ENCODE measurements at places on chromosomes 16 and 17. TPM values are rescaled to one million over a fixed set of nuclear protein-coding genes. Genes with fewer than 3 reads are reported as not detected.

GRCh38 chr17:12995896-12996295 lies 21.9 kb downstream of the ELAC2 start:
- H3K4me3 ChIP-seq = no peak overlapping the region
- no peak for DNase-seq
- no peaks in the 10 kb centered on the region for H3K4me1 ChIP-seq
- peaks cover 64% of the 10 kb centered on the region for H3K36me3 ChIP-seq

DNA sequence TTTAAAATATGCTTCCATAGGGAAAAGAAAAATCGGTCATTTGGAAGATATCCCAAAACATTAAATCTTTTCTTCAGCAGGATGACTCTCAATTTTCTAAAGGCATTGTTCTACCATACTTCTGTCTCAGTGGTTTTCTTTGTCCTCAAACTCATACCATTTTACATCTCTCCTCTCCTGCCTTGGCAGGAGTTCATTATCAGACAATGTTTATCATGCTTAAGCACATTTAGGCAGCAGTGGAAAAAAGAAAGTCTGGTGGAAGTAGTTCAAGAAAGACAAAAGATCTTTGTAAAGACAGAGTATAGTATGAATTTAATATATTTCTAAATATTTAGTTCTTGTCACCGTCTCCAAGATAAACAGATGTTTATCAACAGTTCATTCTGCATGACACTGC lies 68.2 kb downstream of the CDK12 start:
- H3K4me1 ChIP-seq = peaks cover 13% of the 10 kb centered on the region
- peaks cover 62% of the 10 kb centered on the region for H3K36me3 ChIP-seq
- H3K4me3 ChIP-seq = no peak overlapping the region

DNA sequence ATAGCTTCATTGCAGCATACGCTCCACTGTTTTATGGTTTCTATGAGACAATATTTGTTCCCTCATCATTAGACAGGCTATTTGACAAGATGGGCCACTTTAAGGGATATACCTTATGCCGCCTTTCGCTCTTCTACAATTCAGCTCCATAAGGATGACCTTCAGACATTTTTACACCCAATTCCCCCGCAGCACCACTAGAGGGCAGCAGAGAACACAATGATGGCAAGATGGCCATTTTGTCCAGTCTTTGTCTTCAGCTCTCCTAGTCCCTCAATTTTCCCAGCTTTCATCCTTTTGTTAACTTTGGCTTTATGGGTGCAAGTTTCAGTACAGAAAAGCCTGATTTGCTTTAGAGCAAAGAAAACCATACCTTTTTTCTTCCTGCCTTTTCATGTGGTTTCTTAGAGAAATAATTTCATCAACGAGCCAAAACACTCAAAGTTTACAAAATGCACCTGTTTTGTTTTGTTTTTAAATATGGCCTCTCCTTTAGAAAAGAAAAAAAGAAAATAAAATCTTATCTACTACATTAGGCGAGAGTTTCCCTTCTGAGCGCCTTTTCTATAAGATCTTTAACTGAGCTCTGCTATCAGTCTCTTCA lies 355.3 kb downstream of the TOX3 start:
- H3K27ac ChIP-seq = no peak overlapping the region
- DNase-seq = peak; percentile 51
- H3K27me3 ChIP-seq = no peaks in the 10 kb centered on the region
- H3K4me1 ChIP-seq = no peaks in the 10 kb centered on the region
- no peak overlapping the region for H3K4me3 ChIP-seq

DNA sequence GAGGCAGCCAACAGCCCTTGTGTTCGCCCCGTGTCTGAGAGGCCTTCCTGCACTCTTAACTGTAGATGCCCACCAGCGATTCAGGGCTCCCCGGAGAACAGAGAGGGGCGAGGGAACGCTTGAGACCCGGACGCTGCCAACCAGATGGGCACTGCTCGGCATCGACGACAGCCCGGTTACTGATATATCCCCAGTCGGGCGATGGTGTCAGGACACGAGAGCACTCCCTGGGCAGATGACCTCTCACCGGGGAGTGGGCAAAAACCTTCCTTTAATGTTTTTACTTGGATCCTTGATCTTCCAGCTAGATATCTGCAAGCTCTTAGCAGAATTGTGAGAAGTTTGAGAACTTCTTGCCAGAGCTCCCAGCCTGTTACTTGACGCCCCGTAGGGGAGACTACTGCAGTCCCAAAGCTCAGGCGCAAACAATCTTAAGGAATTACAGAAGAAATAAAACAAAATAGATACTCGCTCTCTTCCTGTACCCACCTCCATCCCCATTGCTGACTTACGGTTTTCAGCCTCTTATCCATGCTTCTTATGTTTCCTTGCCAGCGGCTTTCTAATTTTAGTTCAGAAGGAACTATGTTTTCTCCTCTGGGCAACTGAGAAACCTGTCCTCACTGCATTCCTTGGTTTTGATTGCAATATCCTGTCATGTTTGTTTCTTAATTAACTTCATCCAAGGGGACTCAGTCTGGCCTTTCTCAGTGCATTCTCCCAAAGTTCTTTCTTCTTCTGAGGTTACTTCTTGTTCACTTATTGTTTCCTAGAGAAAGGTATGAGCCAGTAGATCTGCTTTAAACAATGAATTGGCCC lies 845 bp downstream of the SP2 start:
- peaks cover 42% of the 10 kb centered on the region for H3K4me1 ChIP-seq
- peaks cover 31% of the 10 kb centered on the region for H3K36me3 ChIP-seq
- H3K27me3 ChIP-seq = no peaks in the 10 kb centered on the region
- peak overlapping the region; percentile 91 for H3K4me3 ChIP-seq
- no peak for DNase-seq

DNA sequence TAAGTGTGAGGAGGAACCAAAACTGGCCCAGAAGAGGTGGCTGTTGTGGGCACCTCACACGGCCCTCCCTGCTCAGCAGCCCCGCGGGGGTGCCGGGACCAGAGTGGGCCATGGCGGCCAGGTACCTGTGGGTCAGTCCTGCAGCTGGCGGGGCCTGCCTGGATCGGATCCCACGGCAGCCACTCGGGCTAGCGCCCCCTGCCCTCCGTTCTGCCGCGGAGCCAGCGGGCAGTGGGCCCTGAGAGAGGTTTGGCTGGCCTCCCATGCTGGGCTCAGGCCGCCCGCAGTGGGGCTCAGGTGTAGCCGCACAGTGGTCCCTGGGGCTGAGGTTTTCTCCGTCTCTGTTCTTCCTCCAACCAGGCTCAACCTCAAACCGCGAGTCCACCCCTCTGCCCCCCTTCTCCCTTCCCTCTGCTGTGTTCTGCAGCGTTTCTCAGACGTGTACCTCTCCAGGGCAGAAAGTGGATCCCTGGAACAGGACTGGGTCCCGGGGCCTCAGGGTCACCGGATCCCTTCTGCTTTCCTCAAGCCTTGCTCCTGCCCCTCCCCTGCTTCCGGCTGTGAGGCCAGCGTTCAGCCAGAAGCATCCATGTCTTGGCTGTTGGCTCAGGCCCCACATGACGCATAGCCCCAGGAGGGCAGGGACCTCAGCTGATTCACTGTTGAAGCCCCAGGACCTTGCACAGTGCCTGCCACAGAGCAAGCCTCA lies 28.6 kb upstream of the ITGA3 start:
- no peak overlapping the region for H3K27ac ChIP-seq
- H3K27me3 ChIP-seq = peaks cover 25% of the 10 kb centered on the region
- DNase-seq = no peak
- H3K36me3 ChIP-seq = no peaks in the 10 kb centered on the region

GRCh38 chr17:76709077-76709950 lies 1.5 kb downstream of the MXRA7 start:
- no peak overlapping the region for H3K27ac ChIP-seq
- peaks cover 27% of the 10 kb centered on the region for H3K4me1 ChIP-seq
- no peak for DNase-seq
- H3K27me3 ChIP-seq = peaks cover 9% of the 10 kb centered on the region
- H3K4me3 ChIP-seq = peak overlapping the region; percentile 57

DNA sequence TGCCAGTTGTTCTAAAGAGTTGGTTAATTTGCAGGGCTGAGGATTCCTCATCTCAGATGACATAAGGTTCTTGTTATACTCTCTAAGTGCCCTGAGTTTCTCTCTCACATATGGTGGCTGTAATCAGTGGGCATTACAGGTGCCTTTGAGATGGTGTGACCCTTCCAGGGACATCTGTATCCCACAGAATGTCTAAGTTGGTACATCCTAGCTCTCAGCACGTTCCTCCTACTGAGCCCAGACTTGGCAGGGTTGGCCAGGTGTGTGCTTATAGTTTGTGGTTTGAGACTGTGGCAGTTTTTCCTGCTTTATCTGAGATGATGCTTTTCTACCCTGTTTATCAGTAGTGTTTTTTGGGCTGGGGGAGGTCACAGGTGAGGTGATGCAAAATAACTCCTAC lies 36.3 kb downstream of the SPECC1 start:
- DNase-seq = no peak
- H3K36me3 ChIP-seq = no peaks in the 10 kb centered on the region
- no peak overlapping the region for H3K4me3 ChIP-seq
- H3K27ac ChIP-seq = no peak overlapping the region

DNA sequence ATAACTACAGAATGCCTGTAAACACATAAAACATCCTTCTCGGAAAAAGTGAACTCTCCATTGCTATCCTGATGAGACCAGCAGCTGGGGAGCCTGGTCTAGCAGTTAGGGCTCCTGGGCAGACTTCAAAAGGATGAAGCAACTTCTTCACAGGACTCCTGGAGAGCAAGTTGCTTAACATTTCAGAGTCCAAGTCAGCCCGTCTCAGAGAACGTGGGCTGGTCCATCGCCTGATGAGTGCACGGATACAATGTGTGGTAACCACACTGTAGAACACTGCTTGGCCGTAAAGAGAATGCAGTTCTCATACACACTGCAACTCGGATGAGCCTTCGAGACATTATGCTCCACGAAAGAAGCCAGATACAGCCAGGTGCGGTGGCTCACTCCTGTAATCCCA lies 52.7 kb downstream of the TMEM235 start:
- no peak overlapping the region for H3K4me3 ChIP-seq
- H3K27me3 ChIP-seq = no peaks in the 10 kb centered on the region

DNA sequence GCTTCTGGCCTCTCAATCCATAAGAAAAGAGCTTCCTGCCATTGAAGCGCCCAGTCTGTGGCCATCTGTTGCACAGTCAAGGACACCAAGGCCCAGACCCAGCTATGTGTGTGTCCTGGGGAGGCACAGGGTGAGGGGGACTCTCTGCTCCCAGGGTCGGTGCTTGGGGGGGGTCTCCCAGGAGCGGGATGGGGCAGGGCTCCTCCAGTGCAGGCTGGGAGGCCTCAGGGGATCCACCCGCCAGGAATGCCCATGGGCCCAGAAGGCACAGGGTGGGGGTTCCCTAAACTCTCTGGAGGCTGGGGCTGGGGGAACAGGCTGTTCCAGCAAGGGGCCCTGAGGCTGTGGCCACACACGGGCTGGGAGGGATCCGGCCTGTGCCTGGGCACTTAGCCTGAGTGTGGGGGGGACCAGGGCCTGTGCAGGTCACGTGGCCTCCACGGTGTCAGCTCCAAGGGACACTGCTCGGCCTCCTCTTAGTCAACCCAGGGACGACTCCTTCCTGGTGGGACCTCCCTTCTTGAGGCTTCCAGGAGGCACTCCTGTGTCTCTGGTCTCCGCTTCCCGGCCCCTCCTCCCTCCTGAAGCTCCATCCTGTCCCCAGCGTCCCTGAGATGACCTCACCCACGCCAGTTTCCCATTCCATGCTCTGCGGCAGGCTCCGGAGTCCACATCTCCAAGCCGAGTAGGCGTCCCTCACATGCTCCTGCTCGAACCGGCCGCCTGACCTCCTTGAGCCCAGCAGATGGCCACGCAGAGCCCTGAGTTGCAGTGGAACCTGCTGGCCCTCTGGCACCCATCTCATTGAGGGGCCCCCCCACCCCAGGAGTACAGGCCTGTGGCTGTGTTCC lies 23.1 kb upstream of the BAHCC1 start:
- H3K36me3 ChIP-seq = no peaks in the 10 kb centered on the region
- H3K4me3 ChIP-seq = no peak overlapping the region
- DNase-seq = no peak
- no peaks in the 10 kb centered on the region for H3K4me1 ChIP-seq

DNA sequence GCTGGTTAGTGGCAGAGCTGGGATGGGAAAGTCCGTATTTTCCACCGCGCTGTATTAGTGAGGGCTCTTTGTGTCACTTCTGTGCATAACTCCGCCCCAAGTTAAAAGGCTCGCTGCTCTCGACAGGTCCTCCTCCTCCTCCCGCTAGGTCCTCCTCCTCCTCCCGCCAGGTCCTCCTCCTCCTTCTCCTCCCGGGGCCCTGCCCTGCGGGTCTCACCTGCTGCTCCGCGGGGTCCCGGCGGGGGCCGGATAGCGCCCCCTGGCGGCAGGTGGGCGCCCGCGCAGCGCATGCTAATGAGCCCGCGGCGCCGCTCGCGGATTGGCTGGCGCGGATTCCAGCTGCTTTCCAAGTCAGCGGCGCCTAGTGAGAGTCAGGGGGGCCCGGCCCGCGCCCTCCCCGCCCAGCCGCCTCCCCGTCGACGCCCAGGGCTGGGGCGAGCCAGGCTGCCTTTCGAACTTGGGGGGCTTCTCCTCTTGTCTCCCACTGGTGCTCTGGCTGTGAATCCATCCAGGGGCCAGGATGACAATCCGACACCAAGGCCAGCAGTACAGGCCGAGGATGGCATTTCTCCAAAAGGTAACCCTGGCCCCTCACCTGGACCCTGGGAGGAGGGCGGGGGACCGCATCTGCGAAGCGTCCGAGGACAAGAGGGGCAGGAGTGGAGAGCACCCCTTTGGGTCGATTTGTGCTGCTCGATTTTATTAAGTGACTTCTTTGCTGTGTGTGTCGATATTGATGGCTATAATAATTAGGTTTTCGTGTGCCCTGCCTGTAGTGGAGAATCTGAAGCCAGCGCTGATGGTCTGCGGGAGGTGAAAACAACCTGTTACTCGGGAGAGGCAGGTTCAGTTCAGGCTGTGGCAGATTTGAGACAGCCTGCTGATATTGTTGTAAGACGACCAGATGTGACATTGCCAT lies at the start of gene RGS9:
TSS of gene RGS9 (plus strand) at position 350 of the 919 bp plus-strand sequence. CDS start at position 521, 171 bp downstream.
- no peaks in the 10 kb centered on the region for H3K27me3 ChIP-seq
- peak within 1 kb of the TSS; percentile 41 for H3K27ac ChIP-seq
- H3K4me3 ChIP-seq = peak within 1 kb of the TSS; percentile 84
- H3K4me1 ChIP-seq = peaks cover 51% of the 10 kb centered on the region
- DNase-seq = peak; percentile 90

Gene UNC45B
- total RNA-seq = 0.18 TPM

Gene SPG7
- total RNA-seq = 77.9 TPM

Gene KRT34
- not detected for total RNA-seq

Gene NDE1
- total RNA-seq = 115 TPM

Gene SLC16A13
- total RNA-seq = 28.9 TPM

Gene GP1BA
- total RNA-seq = not detected

Gene PNPO
- total RNA-seq = 25.1 TPM

Data from activated CD4-positive, alpha-beta memory T cell treated with anti-CD3 and anti-CD28 coated beads, Interleukin-2, amount 10 ng/mL, durations not matched to agents 7 days and 5 days (primary cell).